ENCODE measurements at places on chromosomes 11 and 22.

DNA sequence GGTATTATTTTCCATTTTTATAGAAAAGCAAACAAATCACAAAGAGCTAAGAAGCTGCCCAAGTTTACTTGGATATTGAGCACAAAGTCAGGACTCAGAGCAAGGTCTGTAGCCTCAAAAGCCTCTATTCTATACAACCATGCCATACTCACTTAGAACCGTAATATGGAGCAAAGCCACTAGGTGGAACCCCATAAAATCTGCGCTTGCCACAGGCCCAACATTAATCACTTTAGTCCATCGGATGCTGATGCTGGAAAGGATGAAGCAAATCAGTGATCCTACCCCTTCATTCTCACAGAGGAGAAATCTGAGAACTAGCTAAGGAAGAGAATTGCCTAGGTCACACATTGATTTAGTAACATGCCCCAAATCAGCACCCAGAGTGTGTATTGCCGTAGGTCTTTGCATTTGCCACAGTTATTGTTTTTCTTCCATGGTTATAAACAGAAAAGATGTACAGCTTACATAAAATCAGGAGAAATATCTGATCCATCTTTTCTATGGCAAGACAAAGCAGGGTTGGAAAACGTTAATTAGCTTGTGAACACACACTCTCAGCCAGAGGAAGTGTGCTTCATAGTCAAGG is 56.7 kb upstream of the RAB38 start:
- DNase-seq: no peak

DNA sequence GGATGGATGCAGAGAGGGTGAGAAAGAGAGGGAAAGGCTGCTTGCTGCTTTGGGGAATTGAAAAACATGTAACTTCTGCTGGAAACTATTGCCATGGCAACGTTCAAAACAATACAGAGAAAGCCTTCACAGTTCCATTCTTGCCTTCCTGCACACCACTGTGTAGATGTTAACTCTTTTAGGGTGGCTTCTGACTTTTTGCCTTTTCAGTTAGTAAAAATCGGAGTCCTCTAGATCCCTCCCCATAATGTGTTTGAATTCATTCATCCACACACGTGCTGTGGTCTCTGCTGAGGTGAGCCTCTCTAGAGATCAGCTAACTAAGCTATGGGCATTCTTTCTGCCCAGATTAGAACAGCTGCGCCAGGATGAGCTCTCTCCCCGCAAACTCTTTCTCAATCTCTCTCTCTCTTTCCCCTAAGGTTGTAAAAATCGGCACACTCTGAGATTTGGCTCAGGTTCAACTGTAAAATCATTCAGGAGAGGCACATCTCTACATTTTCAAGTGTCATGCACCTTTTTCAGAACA is 1178.3 kb downstream of the LRRC4C start:
- no peak for DNase-seq

DNA sequence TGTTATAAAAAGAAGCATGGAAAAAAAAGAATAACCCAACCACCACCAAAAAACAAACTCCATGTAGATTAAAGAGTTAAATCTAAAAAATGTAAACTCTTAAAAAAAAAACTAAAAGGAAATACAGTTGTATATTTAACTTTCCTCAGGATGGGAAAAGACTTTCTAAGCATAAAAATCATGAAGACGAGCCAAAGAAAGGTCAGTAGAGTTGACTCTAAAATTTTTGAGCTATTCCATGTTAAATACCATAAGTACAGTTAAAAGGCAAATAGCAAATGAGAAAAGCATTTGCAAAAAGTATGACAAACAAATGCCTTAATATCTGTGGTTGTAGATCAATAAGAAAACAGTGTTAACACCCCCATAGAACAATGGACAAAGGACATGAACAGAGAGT is 28.0 kb upstream of the C11orf96 start:
- no peak for DNase-seq

GRCh38 chr11:35822815-35823495 is 120.9 kb upstream of the LDLRAD3 start:
- no peak for DNase-seq

GRCh38 chr22:29435236-29436136 is 2.9 kb upstream of the RFPL1 start:
- DNase-seq: no peak

GRCh38 chr11:107847184-107847583 is 11.4 kb downstream of the SLC35F2 start:
- DNase-seq: no peak

GRCh38 chr11:73538381-73538872 is 59.5 kb downstream of the FAM168A start:
- DNase-seq: no peak

- DNase-seq: peak; percentile 42
These were observed 33.1 kb upstream of the SMPD1 start for GRCh38 chr11:6357222-6357621.

- DNase-seq: no peak
These were observed 32.6 kb upstream of the GNAZ start for GRCh38 chr22:23037429-23038333.

- no peak for DNase-seq
These were observed 59.4 kb upstream of the TOP3B start for GRCh38 chr22:22042009-22042408.

- DNase-seq: no peak
These were observed 5.4 kb downstream of the FJX1 start for GRCh38 chr11:35623621-35624168.

- no peak for DNase-seq
These were observed 6.0 kb downstream of the CNTF start for GRCh38 chr11:58628446-58628845.

GRCh38 chr11:2655016-2655719 is 44.6 kb downstream of the KCNQ1OT1 start:
- no peak for DNase-seq

- no peak for DNase-seq
These were observed 1741.9 kb upstream of the RAG2 start for GRCh38 chr11:38339835-38340440.

GRCh38 chr11:64241491-64242374 is 838 bp downstream of the FKBP2 start:
- DNase-seq: peak; percentile 77

DNA sequence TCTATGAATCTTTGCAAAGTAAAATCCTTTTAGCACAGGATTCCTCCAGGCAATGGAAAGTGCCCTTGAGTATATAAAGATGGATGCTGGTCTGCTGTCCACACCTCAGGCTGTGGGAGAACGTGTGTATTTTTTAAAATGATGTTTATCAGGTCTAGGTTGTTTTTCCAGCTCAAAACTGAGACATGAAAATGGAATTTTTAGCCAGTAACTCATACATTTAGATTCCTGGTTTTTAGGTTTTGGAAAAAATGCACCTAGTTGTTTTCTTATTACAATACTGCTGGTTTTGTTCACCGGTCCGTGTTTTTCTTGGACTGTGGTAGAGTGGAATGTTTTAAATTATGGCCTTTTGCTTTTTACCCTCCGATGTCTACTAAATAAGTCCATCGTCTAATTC is 554.7 kb downstream of the SOX6 start:
- DNase-seq: no peak

DNA sequence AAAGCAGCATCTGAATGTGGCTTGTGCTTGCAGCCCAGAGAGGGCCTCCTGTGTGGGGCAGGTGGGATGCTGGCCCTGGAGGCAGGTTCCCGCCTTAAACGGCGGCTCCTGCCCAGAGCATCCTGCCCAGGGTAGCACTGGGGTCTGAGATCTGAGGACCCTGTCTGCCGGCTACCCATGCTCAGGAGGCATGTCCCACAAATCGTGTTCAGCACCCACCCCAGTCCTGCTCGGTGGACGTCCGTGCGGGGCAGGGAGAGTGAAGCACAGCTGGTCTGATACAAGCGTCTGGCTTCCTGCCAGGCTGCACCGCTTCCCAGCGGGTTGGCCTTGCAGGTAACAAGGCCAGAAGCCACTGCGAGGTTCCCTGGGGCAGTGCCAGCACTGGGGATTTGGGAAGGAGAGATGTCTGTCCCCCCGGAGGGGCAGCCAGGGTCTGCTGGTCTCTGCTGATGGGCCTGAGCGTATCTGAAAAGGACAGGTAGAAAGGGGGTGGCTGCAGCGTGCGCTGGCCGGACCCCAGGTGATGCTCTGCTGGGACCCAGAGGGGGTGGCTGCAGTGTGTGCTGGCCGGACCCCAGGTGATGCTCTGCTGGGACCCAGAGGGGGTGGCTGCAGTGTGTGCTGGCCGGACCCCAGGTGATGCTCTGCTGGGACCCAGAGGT is 3.6 kb downstream of the TRABD start:
- no peak for DNase-seq

DNA sequence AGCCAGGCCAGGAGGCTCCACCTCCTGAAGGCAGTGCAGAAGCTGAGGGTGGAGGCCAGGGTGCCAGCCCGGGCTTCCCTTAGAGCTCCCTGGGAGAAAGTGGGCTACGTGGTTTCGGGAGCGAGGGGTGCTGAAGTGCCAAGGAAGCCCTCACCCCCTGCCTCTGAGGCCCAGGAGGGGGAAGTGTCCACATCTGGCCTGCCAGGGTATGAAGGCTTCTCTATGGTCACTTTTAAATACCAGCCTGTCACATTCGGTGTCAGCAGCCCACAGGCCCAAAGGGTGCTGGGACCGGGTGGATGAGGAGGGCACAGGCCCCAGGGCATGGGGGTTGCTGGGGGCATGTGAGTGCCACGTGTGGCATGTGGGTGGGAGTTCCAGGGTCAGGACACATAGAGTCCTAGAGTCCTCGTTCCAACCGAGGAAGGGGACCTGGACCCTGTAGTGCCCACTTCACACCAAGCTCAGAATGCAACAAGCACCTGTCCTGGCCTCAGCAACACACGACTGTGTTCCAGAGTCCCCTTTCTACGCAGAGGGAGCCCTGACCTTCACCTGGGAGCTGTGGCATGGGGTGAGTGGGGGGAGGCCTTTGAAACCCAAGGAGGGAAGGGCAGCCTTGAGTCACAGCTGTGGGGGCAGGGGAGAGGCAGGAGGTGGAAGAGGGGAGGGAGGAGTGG is 1.7 kb downstream of the SHISA8 start:
- DNase-seq: no peak

DNA sequence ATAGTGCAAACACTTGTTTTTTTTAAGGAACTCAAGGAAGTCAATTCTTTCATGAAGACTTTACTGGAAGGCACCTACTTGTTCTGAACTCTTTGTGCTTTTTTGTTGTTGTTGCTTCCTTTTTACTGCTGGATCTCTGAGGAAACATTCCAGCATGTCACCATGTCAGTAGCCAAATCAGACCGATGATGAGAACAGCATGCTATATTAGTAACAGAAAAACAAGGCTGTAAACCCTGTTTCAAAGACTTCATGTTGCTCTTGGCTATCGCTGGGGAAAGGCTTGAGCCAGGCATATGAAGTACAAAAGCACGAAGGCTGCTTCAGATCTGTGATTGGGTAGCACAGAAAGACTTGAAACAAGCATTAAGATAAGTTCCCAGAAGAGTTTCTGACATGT is 125.6 kb upstream of the SLC5A12 start:
- peak; percentile 35 for DNase-seq

- no peak for DNase-seq
These were observed 20.2 kb downstream of the RTN4RL2 start for GRCh38 chr11:57480409-57481137.
